ENCODE measurements at places on chromosomes 3 and 15.

DNA sequence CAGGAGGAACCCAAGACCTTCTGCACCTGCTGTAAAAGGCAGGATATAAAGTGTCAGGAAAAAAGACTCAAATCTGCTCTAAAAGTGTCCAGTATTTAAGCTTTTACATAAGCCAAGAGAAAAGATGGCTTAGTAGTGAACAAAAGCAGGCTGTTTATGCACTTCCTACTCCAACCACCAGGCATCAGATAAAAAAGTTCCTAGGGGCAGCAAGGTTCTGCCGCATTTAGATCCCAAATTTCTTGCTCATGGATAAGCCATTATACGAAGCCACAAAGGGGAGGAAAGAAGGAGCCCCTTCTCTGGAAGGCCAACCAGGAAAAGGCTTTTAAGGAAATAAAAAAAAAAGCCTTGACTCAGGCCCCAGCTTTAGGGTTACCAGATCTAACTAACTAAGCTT, 10.6 kb upstream of the SLC9C1 start:
- DNase-seq = no peak

- DNase-seq = no peak
Measured at GRCh38 chr3:79809106-79809505, 41.3 kb upstream of the ROBO1 start.

DNA sequence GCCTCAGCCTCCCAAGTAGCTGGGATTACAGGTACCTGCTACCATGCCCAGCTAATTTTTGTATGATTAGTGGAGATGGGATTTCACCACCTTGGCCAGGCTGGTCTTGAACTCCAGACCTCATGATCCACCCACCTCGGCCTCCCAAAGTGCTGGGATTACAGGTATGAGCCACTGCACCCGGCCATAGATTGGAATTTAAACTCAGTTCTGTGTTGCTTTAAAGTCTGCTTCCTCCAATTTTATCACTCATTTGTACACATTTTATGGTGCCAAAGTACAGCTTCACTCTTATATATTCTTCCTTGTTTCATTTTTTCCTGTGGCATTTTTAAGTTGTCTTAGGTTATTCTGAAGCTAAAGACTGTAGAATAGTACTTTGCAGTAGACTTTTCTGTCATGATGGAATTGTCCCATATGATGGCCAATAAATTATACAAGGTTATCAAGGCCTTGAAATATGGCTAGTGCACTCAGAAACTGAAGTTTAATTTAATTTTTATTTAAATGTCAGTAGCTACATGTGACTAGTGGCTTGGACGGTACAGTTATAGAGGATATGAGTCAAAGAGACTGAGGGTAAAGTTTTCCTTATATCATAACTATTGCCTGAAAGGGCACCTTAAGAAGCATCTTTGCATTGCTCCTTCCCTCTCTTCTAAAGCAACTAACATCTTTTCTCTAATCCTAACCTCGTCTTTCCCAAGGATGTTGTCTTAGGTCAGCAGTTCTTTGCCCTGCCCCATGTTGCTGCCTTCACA, 28.1 kb downstream of the ATP11B start:
- no peak for DNase-seq

DNA sequence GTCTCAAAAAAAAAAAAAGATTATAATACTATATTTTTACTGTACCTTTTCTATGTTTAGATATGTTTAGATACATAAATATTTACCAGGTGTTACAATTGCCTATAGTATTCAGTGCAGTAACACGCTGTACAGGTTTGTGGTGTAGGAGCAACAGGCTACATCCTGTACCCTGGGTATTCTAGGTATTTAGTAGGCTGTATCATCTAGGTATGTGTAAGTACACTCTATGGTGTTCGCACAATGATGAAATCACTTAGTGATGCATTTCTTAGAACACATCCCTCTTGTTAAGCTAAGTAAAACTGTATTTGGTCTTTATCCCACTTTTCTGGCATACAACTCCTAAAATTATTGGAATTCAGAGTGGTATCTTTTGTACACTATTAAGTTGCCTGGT, 77.8 kb downstream of the CDC25A start:
- DNase-seq = no peak

DNA sequence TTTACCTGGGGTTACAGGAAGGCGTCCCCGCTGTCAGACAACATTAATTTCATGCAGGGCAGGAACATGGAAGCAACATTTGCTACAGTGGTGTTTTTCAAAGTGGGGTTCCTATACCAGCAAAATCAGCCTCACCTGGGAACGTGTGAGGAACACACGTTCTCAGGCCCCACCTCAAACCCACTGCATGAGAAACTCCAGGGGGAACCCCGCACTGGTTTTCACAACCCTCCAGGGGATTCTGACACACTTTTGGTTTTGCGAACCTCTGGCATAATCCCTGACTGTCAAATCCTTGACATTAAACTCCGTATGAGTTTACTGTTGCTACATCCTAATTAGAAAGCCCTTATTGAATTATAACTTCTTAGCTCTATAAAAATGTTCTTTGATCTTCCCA, 127.7 kb downstream of the LRRK1 start:
- no peak for DNase-seq

GRCh38 chr15:65115086-65115485, at the start of gene UBAP1L:
TSS of gene UBAP1L (minus strand) at chr15:65115200. CDS start at chr15:65106215, 8,985 bp downstream.
- DNase-seq = peak; percentile 12

Measured in EH (cell line).